T1000 (cell line): ENCODE measurements at places on chromosomes 16 and 17.

DNA sequence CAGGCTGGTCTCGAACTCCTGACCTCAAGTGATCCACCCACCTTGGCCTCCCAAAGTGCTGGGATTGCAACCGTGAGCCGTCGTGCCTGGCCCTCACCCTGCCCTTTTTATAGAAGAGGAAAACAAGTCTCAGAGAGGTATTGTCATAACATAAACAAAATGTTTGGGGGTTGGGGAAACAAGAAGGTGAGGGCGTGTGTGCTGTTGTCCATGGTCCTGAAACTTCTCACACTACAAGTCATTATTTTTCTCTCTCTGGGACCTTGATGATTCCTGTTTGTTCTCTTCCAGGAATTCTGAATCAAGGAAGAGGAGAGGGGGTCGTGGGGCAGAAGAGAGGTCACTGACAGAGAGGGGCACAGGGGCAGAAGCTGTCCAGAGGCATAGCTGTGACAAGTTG lies 160.2 kb upstream of the LHX1 start:
- no peak for DNase-seq

DNA sequence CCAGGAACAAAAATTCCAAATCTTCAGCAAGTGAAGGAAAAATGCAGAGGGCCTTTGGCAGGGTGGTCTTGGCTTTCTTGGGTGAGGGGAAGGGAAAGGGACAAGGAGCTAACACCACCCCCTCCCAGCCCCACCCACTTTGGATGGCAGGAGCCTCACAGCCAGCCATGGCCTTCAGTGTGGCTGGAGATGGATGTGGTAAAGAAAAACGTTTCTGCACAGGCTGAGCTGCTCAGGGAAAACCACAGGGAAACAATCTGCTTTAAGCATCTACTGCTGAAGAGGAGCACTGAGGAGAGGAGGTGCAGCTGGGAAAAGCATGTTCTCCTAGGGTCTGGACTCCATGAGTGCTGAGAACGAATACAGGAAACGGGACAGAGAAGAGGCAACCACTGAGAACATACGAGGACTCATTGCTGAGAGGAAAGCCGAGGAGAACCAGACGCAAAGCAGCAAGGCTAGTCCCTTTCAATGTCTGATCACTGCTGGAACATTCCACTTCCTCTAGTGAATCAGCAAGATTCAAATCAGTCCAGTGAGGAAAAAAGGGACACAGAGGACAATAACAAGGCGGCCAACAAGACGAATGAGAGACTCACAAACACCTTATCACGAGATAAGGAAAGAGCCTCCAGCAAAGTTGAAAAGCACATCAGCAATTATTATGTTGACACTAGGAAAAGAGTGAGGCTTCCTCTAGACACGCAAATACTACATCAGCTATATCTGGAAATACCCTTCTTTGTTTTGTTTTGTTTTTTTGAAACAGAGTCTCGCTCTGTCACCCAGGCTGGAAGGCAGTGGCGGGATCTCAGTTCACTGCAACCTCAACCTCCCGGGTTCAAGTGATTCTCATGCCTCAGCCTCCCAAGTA lies 41.7 kb downstream of the ZZEF1 start:
- DNase-seq = no peak

GRCh38 chr16:76970087-76970744 lies 220.8 kb upstream of the MON1B start:
- no peak for DNase-seq

DNA sequence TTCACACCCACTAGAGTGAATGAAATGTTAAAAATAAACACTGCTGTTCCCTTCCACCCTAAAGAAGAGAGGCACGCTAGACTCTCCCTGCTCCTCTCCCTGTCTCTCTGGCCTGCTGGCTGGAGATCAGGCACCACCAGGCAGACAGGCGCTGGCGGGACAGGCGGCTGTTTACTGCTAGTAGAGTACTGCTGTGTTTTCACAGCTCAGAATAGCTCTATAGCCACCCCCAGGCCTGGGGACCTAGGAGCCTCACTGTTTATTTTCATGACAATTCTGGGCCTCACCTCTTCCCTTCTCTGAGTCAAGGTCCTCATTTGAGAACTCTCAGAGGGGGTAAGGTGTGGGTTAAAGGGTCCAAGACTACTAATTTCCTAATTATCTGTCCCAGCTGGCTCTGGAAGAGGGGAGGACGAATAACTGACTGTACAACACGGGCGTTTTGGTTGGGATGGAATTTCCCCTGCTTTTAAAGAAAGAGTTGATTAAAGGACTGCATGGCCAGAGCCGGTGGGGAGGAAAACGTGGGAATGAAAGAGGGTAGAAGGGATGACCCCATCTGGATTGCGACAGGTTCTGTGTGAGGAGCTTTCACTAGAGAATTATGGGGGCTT lies 9.0 kb upstream of the G6PC1 start:
- DNase-seq = no peak

- no peak for DNase-seq
Measured at GRCh38 chr17:48202959-48203358, 95.4 kb downstream of the SNX11 start.

DNA sequence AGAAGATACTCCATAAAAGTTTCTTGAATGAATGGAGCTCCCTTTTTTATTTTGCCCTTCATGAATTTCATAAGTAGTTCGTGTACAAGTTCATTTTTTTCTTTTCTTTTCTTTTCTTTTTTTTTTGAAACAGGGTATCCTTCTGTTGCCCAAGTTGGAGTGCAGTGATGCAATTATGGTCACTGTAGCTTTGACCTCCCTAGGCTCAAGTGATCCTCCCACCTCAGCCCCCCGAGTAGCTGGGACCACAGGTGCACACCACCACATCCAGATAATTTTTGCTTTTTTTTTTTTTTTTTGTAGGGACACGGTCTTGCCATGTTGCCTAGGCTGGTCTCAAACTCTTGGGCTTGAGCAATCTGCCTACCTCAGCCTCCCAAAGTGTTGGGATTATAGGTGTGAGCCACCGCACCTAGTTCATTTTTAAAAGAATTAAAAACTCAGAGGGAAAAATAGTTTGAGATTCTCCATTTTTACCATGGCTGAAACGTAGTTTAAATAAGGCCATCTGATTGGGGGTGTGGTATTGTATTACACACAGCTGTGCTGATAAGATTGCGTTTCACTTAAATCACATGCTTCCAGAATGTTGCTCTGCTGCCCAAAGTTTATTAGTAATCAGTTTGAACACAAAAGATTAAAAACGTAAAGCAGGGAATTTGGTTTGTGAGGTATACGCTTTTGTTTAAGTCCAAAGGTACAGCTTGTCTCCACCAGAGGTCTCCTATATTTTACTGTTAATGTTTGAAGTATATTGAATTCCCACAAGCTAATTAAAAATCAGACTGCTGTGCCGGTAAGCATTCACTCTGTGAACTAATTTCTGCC lies 154.1 kb downstream of the SOCS1 start:
- no peak for DNase-seq

DNA sequence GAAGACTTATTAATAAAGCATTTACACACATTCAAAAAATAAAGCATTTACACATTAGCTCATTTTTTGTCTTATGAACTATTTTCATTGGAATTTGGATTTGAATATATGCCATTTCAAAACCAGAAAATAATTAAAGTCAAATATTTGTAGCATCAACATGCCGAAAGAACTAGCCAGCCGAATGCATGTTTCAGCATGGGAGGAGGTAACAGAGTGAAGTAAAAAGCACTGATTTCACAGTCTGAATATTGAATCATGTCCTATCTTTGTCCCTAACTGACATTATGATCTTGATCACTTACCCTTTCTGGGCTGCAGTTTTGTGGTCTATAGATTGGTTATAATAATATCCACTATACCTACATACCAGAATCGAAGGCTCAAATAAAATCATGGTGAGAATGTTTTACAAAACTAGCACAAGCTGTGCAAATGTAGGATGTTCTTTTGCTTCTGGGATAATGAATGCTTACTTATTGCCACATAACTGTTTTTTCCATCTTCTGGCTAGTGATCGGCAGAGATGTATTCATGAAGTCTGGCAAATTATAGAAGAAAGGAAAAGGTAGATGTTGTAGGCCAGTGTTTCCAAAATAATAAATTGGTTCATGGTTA lies 84.7 kb downstream of the TUBD1 start:
- DNase-seq = no peak

DNA sequence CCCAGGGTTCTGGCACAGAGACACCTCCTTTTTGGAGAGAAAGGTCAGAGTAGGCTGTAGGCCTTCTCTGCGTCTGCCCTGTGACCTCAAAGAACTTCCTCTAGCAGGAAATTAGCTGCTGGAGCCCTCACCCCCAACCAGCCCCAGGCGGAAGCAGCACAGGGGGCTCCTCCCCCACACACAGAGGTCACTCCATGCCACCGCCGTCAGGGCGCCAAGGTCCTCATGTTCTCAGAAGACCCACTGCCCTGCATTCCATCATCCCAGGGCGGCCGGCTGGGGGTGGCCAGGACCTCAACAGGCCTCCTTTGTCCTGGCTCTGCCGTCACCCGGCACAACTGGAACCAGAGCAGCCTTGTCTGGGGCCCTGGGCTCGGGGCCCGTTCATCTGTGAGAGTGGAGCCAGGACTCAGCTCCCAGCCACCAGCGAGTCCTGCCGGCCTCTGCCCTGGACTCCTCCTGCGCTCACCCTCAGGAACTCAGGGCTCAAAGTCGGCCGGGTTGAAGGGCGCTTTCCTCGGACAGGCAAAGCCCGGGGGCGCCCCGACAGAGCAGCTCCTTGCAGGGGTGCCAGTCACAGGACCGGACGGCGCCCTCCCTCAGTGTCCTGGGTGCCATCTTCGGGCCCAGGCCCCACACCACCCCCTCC lies 1.2 kb downstream of the TMC6 start:
- no peak for DNase-seq

DNA sequence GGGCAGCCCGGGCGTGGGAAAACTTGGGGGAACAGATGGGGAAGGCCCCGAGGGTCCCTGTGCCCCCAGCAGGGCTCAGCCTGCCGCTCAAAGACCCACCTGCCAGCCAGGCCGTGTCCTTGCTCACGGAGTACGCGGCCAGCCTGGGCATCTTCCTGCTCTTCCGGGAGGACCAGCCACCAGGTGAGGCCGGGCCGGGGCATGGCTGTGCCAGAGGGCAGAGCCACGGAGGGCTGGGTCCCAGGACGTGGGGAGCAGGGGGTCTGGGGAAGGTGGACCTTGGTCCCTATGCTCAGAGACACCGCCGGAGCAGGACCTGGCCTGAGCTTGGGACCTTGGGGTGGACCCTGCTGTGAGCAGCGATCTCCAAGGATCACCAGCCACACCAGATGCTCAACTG lies 509 bp downstream of the ADAD2 start:
- DNase-seq = no peak

DNA sequence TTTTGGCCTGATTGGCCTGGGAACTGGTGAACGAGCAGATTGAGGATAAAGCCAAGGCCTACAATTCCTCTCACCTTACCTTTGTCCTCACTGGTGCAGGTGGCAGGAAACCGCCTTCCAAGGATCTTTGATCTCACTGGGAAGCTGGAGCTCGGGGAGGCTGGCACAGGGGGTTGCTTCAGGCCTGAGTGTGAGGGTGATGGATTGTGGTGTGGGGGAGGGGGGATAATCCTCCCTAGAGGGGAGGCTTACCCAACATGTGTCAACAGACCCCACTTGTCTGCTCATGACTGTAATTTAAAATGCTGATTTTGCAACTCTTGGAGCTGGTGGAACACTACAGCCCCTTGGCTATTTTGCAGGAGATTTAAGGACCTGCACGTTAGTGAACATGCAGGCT lies 4.5 kb upstream of the RMI2 start:
- DNase-seq = no peak

DNA sequence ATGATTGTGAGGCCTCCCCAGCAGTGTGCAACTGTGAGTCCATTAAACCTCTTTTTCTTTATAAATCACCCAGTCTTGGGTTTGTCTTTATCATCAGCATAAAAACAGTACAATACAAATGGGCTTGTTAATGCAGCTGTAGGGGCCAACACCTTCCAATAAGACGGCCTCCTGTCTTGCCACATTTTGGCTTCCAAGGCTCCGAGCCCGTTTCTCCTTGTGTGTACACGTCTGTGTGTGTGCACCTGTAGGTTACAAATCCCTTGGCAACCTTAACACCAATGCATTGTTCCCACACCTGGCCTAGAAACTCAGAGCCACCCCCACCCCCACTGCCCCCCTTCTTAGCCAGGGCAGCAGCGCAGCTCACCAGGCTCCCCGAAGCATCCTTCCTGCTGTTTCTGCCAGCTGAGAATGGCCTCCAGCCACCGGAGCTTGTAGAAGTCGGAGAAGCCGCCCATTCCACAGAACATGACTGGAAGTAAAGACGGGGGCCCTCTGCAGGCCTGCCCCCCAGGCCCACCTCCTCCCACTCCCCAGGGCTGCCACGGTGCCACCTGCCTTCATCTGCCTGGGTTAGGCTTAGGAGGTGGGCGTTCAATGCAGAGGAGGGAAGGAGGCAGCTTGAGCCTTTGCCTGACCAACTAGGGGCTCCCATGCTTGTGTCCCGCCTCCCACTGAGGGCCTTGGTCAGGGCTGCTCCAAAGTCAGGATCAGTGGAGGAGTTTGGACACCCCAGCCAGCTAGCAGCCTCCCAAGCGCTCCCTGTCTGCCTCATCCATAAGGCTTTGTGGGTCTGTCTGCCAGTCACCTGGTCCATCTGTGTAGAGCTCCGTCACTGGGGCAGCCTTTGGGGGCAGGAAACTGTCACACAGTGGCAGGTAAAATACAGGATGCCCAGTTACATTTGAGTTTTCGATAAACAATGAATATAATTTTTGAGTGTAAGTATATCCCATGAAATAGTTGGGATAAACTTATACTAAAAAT lies 10.6 kb downstream of the C16orf89 start:
- no peak for DNase-seq

GRCh38 chr16:8611886-8612600 lies 9.5 kb upstream of the METTL22 start:
- no peak for DNase-seq

- DNase-seq = no peak
Measured at GRCh38 chr16:23826528-23827045, 9.2 kb upstream of the PRKCB start.

- DNase-seq = no peak
Measured at GRCh38 chr17:82356845-82357355, 2.1 kb upstream of the TEX19 start.

DNA sequence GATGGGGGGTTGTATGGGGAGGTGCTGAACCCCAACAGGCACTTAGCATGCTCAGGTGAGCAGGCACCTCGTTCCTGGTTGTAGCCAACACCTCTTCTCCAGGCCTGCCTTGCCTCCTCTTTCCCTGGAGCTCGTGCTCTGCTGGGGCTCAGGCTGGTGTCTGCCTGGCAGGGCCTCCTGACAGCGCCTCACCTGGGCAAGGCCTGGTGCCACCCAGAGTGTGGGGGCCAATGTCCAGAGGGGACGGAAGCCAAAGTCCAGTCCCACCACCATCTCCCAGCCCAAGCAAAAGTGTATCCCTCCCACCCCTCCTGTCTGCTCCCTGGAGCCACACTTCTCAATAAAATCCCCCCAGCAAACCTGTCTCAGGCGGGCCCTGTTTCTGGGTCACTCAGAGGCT lies 304.2 kb upstream of the TNRC6C start:
- DNase-seq = no peak
